Fibroblast of lung (primary cell): ENCODE measurements at places on chromosomes 2 and 18. TPM values are rescaled to one million over a fixed set of nuclear protein-coding genes. Genes with fewer than 3 reads are reported as not detected.

Gene EIF2AK3
- 19.8 and 20.3 TPM in 2 replicates for total RNA-seq

Gene DNPEP
- total RNA-seq: 69.9 and 72.5 TPM in 2 replicates

Gene FAM237A
- total RNA-seq: not detected in 2 replicates

Gene SRD5A2
- total RNA-seq: not detected in 2 replicates

Gene HOXD4
- total RNA-seq: not detected in 2 replicates

Gene LYPD6
- under 0.01 and 0.17 TPM in 2 replicates for total RNA-seq

Gene CD8B2
- not detected in 2 replicates for total RNA-seq

Gene GPAT2
- 2.8 and 3.9 TPM in 2 replicates for total RNA-seq

Gene SERPINB2
- 3.9 and 12.1 TPM in 2 replicates for total RNA-seq

Gene OXER1
- total RNA-seq: 0.17 and 0.26 TPM in 2 replicates

Gene NEB
- total RNA-seq: 0.17 and 0.26 TPM in 2 replicates

Gene ACADL
- 0.50 and 0.51 TPM in 2 replicates for total RNA-seq

Gene DTNB
- 4.1 and 5.4 TPM in 2 replicates for total RNA-seq

Gene CDCA7
- total RNA-seq: 1.3 and 1.5 TPM in 2 replicates

Gene IL1R2
- 0.17 and 1.0 TPM in 2 replicates for total RNA-seq

Gene PARD3B
- total RNA-seq: 14.9 and 20.6 TPM in 2 replicates

Gene PIEZO2
- total RNA-seq: 6.6 and 32.9 TPM in 2 replicates

Gene HK2
- 13.1 and 19.3 TPM in 2 replicates for total RNA-seq

Gene TRABD2A
- total RNA-seq: 10.8 and 14.4 TPM in 2 replicates

Gene LYPD6B
- not detected in 2 replicates for total RNA-seq

Gene HOXD12
- total RNA-seq: not detected in 2 replicates

Gene IL1A
- 0.17 and 0.26 TPM in 2 replicates for total RNA-seq

Gene ITGA4
- 18.0 and 57.5 TPM in 2 replicates for total RNA-seq

Gene SCG2
- 0.66 and 2.1 TPM in 2 replicates for total RNA-seq
